HCT116 (cell line): ENCODE measurements at places on chromosomes 1 and 21.

DNA sequence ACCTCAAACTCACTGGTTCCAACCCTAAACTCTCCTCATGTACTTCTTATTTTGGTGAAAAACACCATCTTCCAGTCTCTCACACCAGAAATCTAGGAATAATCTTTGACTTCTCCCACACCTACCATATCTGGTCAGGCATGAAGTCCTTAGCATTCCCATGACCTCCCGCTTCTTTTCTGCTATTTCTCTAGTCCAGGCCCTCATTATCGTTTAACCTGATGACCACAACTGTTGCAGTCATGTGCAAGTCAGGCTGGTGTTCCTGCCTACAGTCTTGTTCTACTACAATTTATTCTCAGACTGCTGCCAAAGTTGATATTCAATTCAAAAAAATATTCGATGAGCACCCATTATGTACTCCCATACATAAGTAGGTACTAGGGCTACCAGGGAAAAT is 71.3 kb downstream of the PIK3R3 start:
- H3K27ac ChIP-seq = no peak overlapping the region
- H3K27me3 ChIP-seq = no peaks in the 10 kb centered on the region
- H3K4me3 ChIP-seq = no peak overlapping the region
- no peak for DNase-seq
- H3K4me1 ChIP-seq = peaks cover 2% of the 10 kb centered on the region; the same call in 1 of the 2 replicates
- no peaks in the 10 kb centered on the region for H3K36me3 ChIP-seq

GRCh38 chr1:35587736-35588135 is 14.6 kb downstream of the TFAP2E start:
- H3K27me3 ChIP-seq = no peaks in the 10 kb centered on the region
- H3K36me3 ChIP-seq = 0 out of 2 replicates have a peak, but pooled peaks cover 8% of the 10 kb centered on the region
- no peak for DNase-seq
- H3K4me3 ChIP-seq = no peak overlapping the region
- H3K4me1 ChIP-seq = no peaks in the 10 kb centered on the region

GRCh38 chr1:43423672-43424550 is 29.8 kb downstream of the HYI start:
- H3K27me3 ChIP-seq = no peaks in the 10 kb centered on the region
- peak; percentile 63 for DNase-seq
- H3K4me3 ChIP-seq = no peak overlapping the region
- H3K27ac ChIP-seq = peak overlapping the region; percentile 50
- peaks cover 8% of the 10 kb centered on the region for H3K4me1 ChIP-seq
- peaks cover 34% of the 10 kb centered on the region; the same call in 1 of the 2 replicates for H3K36me3 ChIP-seq

DNA sequence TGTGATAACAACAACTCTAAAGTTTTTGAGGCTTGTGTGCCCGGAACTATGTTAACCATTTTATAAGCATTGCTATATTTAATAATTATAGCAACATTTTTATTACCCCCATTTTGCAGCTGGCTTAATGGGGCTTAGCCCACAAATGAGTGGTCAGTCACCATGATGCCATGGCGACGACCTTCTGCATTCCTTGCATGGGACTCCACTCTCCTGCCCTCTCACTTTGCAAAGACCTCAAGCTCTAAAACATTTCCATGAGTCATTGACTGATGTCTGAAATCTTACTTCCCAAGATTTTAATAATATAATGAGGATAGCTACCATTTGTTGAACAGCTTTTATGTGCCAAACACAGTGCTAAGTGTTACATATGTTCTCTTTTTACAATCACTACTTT is 15.4 kb downstream of the NGF start:
- DNase-seq = no peak
- H3K27ac ChIP-seq = no peak overlapping the region
- no peaks in the 10 kb centered on the region for H3K36me3 ChIP-seq
- H3K4me1 ChIP-seq = no peaks in the 10 kb centered on the region
- no peaks in the 10 kb centered on the region for H3K27me3 ChIP-seq
- H3K4me3 ChIP-seq = no peak overlapping the region

DNA sequence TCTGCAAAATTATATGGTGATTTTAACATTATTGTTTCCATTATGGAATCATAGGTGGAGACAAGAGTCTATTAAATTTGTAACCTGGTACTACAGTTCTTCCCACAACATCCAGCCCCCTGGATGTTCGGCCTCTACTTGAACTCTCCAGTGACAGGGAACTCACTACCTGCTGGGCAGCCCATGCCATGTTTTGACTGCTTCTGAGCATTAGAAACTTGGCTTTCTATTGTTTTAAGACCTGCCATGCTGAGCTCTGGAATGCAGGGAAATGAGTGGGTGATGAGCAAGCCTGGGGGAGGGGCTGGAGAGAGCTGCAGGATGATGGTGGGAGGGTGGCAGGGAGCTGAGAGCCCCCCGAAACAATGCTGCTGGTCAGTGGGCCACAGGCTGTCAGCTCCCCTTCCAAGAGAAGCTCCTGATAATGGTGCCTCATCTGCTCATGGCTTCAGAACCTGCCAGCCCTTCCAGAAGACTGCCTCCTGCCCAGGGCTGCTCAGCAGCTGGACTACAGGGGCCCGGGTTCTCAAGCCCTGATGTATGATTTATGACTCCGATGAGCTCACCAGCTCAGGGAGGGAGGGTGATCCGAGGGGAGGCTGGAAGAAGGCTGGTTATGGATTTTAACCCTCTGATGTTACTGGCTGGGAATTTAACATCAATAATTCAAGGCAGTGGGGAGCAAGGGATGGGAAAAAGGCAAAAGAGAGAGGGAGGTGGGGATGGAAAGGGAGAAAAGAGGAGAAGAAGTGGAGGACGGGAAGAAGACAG is 205.0 kb downstream of the HIVEP3 start:
- DNase-seq = no peak
- H3K27me3 ChIP-seq = no peaks in the 10 kb centered on the region
- H3K4me3 ChIP-seq = no peak overlapping the region
- peaks cover 4% of the 10 kb centered on the region; the same call in 1 of the 2 replicates for H3K4me1 ChIP-seq
- no peak overlapping the region for H3K27ac ChIP-seq

GRCh38 chr1:221449801-221450470 is 292.0 kb downstream of the DUSP10 start:
- no peaks in the 10 kb centered on the region for H3K36me3 ChIP-seq
- no peaks in the 10 kb centered on the region for H3K4me1 ChIP-seq
- H3K27ac ChIP-seq = no peak overlapping the region
- no peak overlapping the region for H3K4me3 ChIP-seq
- H3K27me3 ChIP-seq = no peaks in the 10 kb centered on the region

- H3K36me3 ChIP-seq = no peaks in the 10 kb centered on the region
- no peak overlapping the region for H3K4me3 ChIP-seq
- no peak for DNase-seq
- H3K4me1 ChIP-seq = peaks cover 16% of the 10 kb centered on the region
- no peaks in the 10 kb centered on the region for H3K27me3 ChIP-seq
- no peak overlapping the region for H3K27ac ChIP-seq
Observed at GRCh38 chr21:34533938-34534337, 21.9 kb upstream of the KCNE1 start.

- no peak for DNase-seq
- no peaks in the 10 kb centered on the region for H3K36me3 ChIP-seq
- no peaks in the 10 kb centered on the region for H3K4me1 ChIP-seq
- no peaks in the 10 kb centered on the region for H3K27me3 ChIP-seq
Observed at GRCh38 chr1:11617314-11617713, 36.9 kb downstream of the FBXO2 start.

DNA sequence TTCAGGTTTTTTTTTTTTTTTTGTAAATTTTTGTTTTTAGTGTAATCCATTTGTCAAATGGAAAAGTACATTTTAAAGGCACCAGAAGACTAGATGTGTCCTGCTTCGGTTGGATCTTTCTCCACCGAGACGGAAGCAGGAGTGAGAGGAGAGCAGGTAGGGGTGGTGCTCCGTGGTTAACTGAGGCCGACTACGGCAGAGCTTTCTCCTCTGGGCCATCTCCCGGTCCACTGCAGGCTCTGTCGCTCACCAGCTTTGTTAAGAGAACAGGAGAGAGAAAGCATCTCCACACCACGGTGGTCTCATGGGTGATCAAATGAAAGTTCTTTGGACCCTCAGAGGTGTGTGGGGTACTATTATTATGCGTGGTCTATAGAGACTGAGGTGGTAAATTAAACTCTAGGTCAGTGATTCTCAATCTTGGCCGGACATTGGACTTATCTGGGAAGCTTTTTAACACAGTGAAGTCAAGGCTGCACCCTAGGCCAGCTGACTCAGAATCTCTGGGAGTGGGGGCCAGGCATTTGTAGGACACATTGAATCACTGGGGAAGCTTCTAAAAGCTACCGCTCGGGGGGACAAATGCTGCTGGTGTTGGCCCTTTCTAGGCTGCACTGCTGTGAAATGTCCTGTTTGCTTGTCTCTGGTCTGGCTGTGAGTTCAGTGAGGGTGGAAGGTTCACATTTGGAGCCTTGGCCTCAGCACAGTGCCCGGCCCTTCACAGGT is 25.0 kb downstream of the ABCA4 start:
- H3K4me1 ChIP-seq = peaks cover 10% of the 10 kb centered on the region
- H3K27me3 ChIP-seq = no peaks in the 10 kb centered on the region
- H3K4me3 ChIP-seq = no peak overlapping the region
- H3K27ac ChIP-seq = no peak overlapping the region
